ENCODE measurements at places on chromosomes 11 and 22. TPM values are rescaled to one million over a fixed set of nuclear protein-coding genes. Genes with fewer than 3 reads are reported as not detected.

Gene ZP1
- polyA plus RNA-seq, result not detected

Gene SPI1
- not detected for polyA plus RNA-seq

Gene CCDC15
- polyA plus RNA-seq, result 1.4 TPM

Gene SYCE3
- 0.17 TPM for polyA plus RNA-seq

Gene TIMM8B
- 91.7 TPM for polyA plus RNA-seq

DNA sequence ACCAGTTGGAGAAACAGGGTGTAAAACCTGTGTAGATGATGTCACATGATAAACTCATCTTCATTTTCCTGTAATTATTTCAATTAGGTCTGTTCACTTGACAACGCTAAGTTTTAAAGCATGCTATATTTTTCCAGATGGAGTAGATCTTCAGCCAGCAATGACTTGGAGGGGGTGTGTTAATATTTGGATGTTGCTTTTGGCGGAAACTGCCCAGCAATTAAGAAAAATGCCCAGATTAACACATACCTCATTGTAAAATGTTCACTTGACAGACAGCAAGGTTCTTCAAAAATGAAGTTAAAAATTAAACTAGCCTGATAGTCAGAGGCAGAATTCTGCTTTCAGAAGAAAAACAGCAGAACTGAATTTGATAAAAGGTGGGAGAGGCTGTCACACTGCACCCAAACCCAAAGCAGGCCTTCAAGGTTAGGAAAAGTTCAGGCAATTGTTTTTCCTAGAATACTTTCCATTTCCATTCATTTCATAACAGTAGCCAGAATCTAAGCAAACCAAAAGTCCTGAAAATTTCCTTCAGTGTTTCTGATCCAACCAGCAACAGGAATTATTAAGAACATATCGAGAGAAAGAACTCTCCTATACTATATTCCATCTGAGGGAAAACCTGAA lies 33.0 kb downstream of the VSIG10L2 start:
- no peaks in the 10 kb centered on the region for H3K36me3 ChIP-seq
- peaks cover 11% of the 10 kb centered on the region for H3K4me1 ChIP-seq
- no peaks in the 10 kb centered on the region for H3K27me3 ChIP-seq

DNA sequence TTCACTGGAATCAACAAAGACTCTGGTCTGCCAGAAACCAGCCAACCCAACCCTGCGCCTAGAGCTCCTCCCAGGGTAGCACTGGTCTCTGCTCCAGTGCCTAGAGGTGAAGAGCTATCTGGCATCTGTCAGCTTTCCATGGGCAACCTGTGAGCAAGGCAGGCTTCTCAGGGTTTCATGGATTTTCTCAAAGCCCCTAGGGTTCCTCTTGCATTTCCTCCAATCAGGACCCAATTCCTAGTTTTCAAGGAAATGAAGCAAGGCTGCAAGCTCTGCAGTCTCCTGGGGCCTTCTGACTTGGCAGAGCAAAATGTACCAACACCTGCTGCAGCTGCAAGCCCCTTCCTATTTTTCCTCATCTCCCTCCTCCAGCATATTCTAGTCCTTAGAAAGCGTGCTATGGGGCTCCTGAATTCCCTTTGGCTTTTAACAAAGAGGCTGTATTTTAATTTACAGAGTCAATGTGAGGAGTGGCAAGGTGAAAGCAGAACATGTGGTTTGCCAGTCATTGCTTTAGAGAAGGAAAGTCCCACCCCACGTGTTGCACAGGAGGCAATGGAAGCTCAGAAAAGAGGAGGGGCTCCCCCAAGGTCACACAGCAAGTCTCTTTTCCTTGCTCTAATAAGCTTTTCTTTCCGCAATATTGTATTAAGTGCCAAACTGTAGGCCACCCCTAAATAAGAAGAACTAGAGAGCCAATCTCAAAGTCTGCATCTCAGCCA lies 33.0 kb upstream of the RIC3 start:
- H3K4me1 ChIP-seq, result no peaks in the 10 kb centered on the region
- H3K4me3 ChIP-seq, result no peak overlapping the region
- H3K27ac ChIP-seq, result no peak overlapping the region
- H3K27me3 ChIP-seq, result no peaks in the 10 kb centered on the region
- no peak for DNase-seq

- no peak overlapping the region for H3K4me3 ChIP-seq
- no peaks in the 10 kb centered on the region for H3K27me3 ChIP-seq
- H3K36me3 ChIP-seq, result no peaks in the 10 kb centered on the region
- H3K4me1 ChIP-seq, result peaks cover 5% of the 10 kb centered on the region
- no peak overlapping the region for H3K27ac ChIP-seq
Measured at GRCh38 chr11:6365659-6366058, 24.6 kb upstream of the SMPD1 start.

DNA sequence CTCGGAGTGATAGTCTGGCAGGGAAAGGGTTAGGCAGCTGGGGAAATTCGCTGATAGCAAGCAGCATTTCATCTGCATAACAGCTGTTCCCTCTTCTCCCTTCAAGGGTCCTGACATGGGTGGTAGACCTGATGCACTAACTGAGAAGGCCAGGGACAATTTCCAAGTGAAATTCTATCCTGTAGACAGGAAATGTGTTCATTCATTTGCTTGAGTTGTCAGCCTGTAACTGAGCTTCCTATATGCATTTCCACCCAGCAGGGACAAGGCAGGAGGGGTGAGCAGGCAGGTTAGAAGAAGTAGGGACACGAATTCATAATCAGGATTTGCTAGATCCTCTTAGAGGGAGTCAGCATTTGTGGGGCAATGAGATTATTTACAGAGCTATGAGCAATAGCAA lies 154.3 kb upstream of the NCAM1 start:
- no peak for DNase-seq
- H3K36me3 ChIP-seq, result no peaks in the 10 kb centered on the region
- H3K4me1 ChIP-seq, result no peaks in the 10 kb centered on the region
- no peak overlapping the region for H3K27ac ChIP-seq
- H3K4me3 ChIP-seq, result no peak overlapping the region

- no peaks in the 10 kb centered on the region for H3K27me3 ChIP-seq
- H3K4me1 ChIP-seq, result no peaks in the 10 kb centered on the region
- H3K27ac ChIP-seq, result no peak overlapping the region
- H3K4me3 ChIP-seq, result no peak overlapping the region
- no peak for DNase-seq
Measured at GRCh38 chr22:26838471-26838825, 181.1 kb downstream of the MIAT start.

- no peaks in the 10 kb centered on the region for H3K36me3 ChIP-seq
- no peak overlapping the region for H3K4me3 ChIP-seq
- H3K27ac ChIP-seq, result no peak overlapping the region
- no peaks in the 10 kb centered on the region for H3K27me3 ChIP-seq
- H3K4me1 ChIP-seq, result no peaks in the 10 kb centered on the region
- DNase-seq, result no peak
Measured at GRCh38 chr11:6298605-6299004, 21.7 kb downstream of the CAVIN3 start.

- no peaks in the 10 kb centered on the region for H3K27me3 ChIP-seq
- no peak for DNase-seq
- no peak overlapping the region for H3K27ac ChIP-seq
- no peaks in the 10 kb centered on the region for H3K4me1 ChIP-seq
Measured at GRCh38 chr11:26607725-26608506, 35.9 kb upstream of the MUC15 start.

DNA sequence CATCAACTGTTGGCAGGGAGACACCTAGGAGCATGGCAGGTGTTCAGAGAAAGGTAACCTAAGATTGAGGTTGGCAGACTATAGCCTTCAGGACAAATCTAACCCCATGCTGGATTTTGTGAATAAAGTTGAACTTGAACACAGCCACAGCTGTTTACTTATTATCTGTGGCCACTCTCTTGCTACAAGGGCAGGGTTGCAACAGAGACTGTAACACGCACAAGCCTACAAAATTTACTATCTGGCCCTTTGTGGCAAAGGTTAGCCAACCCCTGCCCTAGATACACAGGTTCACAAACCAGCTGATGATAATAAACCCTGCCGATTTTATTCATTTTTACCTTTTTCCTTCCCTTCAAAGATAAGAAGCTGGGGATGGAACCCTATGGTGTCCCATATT lies 2.5 kb downstream of the THYN1 start:
- DNase-seq, result no peak
- no peaks in the 10 kb centered on the region for H3K27me3 ChIP-seq
- H3K4me1 ChIP-seq, result peaks cover 7% of the 10 kb centered on the region
- no peak overlapping the region for H3K27ac ChIP-seq
- H3K4me3 ChIP-seq, result no peak overlapping the region

- H3K4me1 ChIP-seq, result no peaks in the 10 kb centered on the region
- H3K4me3 ChIP-seq, result no peak overlapping the region
- H3K36me3 ChIP-seq, result no peaks in the 10 kb centered on the region
- H3K27ac ChIP-seq, result no peak overlapping the region
Measured at GRCh38 chr11:42967653-42968052, 344.1 kb upstream of the API5 start.

DNA sequence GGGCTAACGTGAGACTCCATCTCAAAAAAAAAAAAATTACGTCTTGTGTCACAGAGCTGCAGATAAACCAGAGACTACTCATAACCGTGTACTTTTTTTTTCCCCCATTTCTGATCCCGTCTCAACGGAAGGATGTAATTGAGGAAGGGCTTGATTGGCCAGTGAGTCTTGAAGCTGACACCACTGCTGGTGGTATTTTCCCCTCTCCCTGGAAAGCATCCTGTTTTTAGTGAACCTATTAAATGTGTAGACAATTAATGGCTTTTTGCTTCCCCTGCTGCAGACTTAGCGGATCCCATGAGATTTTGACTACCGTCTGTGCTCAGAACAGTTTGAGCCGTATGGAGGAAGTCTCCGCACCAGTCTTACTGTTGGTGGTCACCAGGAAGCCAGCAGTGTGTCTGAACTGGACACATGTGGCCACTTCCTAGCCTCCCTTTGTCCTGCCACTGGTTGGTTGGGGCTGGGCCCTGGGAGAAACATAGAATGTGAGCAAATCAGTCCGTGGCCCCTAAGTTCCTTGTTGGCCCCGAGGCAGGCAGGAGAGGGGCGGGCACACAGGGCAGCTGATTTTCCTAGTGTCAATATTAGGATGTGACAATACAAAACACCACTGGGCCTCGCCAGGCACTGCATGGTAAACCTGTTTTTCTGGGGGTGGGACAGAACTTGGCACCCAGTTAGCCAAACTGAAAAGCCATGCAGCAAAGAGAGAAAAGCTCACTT lies 3.1 kb downstream of the BIK start:
- H3K27me3 ChIP-seq, result peaks cover 6% of the 10 kb centered on the region
- no peak overlapping the region for H3K27ac ChIP-seq
- no peak for DNase-seq
- peaks cover 9% of the 10 kb centered on the region for H3K4me1 ChIP-seq
- no peaks in the 10 kb centered on the region for H3K36me3 ChIP-seq
- no peak overlapping the region for H3K4me3 ChIP-seq

DNA sequence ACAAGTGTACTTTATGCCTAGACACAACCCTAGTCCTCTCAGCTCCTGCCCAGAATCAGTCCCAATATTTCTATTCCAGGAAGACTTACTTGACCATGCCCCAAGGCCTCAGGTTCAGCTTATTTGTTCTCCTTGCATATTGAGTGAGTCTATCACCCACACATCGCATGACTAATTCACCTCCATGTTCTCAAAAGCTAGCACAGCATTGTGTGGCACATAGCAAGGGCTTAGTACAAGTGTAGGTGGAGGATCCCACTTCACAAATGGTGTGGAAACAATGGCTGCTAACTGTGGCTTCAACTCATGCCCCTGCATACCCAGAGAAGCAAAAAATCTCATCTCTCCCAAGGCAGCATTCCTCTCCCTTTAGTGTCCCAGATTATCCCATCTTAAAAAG lies 602.6 kb upstream of the API5 start:
- no peak for DNase-seq
- no peak overlapping the region for H3K4me3 ChIP-seq
- H3K4me1 ChIP-seq, result no peaks in the 10 kb centered on the region

DNA sequence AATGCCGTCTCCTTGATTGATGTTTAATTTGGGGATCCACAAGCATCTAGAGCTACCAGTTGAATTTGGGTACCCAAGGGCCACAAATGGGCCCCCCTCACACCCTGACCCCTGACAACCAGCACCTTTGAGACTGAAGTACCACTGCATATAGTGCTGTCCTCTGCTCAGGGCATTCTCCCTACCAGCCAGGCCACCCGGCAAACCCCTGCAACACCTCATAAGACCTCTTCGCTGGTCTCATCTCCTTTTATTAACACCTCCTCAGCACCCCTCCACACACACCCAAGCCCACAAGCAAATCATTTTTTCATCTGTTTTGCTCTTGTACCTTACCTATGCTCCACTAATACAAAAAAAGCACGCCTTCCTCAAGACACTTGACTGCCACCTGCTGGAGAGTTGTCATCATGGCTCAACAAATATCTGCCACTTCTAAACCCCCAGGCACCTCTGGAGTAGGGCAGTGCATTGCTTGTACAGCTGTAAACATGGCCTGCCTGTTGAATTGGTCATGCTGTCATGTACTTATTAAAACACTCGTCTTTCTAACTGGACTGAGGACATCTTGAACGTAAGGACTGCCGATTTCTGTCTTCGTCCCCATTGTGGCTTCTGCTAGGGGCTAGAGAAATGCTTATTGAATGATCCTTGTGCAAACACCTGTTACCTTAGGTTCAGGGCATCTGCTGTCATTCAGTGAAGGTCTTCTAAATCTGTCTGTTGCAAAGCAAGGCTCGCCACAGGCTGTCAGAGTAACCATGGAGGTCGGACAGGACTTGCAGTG lies 66.5 kb downstream of the BMAL1 start:
- H3K36me3 ChIP-seq, result no peaks in the 10 kb centered on the region
- no peak overlapping the region for H3K27ac ChIP-seq
- H3K4me1 ChIP-seq, result peaks cover 11% of the 10 kb centered on the region
- H3K27me3 ChIP-seq, result no peaks in the 10 kb centered on the region
- no peak overlapping the region for H3K4me3 ChIP-seq
- peak; percentile 42 for DNase-seq

GRCh38 chr11:43852057-43852636 lies 28.5 kb upstream of the ALKBH3 start:
- no peak overlapping the region for H3K4me3 ChIP-seq
- no peak overlapping the region for H3K27ac ChIP-seq
- DNase-seq, result peak; percentile 42
- H3K27me3 ChIP-seq, result no peaks in the 10 kb centered on the region
- peaks cover 6% of the 10 kb centered on the region for H3K36me3 ChIP-seq

DNA sequence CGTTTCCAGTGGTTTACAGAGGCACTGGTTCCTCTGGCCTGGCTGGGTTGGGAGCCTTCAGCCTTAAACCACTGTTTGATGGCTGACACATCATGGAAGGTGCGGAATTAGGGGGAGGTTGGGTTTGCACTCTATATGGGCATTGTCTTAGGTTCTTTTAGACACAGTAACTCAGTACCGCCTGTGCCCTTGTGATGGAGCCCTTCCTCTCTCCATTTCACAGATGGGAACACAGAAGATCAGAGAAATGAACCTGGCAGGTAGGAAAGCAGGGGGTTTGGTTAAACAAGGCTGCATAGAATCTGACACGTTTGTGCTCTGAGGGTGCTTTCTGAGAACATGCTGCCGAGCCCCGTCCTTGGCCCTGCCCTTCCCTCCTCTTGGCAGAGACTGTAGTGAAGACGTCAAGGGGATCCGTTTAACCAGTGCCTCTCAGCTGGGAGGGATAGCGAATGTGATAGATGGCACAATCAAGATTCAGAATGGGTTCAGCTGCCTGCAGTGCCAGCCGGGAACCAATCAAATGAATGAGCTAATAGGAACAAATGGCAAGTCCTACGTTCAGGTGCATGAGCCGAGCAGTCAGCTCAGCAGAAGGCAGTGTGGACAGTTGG lies 228.6 kb downstream of the TBC1D22A start:
- DNase-seq, result no peak
- peaks cover 4% of the 10 kb centered on the region for H3K4me1 ChIP-seq
- no peaks in the 10 kb centered on the region for H3K36me3 ChIP-seq
- H3K4me3 ChIP-seq, result no peak overlapping the region

All from keratinocyte (primary cell).